ENCODE measurements at places on chromosomes 5 and 9.
A peak's percentile ranks its signal among the peaks of the same experiment; 100 is the strongest.

GRCh38 chr9:95157481-95158151, 159.9 kb downstream of the FANCC start:
- DNase-seq = peak; percentile 77

DNA sequence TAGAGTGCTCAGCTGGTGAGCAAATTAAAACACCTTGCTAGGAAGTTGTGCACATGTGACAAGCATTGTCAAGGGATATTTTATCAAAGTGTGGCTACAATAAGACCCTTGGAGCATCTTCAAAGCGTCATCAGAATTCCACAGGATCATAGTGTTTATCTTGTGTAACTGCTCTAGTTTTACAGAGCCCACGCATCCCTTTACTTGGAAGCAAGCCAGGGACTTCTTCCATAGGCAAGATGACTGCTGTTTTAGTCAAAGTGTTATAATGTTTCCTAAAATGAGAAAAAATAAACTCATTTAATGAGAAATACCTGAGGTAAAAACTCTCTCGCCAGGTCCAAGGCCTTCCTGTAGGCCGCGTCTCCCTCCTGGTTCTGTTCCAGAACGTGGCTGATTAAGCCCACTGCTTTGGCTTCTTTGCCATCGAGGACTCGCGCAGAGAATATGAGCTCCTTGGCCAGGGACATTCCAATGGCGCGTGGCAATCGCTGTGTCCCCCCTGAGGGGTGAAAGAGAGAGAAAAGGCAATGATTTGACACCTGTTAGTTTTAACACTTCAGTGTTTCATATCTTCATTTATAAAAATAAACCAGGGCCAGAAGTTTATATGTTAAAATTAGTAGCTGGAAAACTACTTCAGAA, 141.1 kb downstream of the AUH start:
- DNase-seq = no peak

DNA sequence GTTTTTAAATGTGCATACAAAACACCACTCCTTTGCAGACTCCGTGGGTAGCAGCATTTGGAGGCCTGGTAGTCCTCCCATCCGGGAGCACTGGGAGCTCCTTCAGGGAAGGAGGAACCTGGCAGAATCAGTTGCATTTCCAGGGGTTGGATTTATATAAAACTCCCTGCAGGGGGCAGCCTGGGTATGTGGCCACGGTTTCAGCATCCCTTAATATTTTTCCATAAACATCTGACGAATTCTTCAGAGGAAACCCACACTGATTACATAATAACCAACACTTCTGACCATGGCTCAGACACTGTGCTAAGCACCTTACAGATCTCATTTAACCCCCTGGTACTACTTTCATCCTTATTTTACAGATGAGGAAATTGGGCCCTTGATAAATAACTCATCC, 6.1 kb upstream of the AFAP1L1 start:
- peak; percentile 63 for DNase-seq

DNA sequence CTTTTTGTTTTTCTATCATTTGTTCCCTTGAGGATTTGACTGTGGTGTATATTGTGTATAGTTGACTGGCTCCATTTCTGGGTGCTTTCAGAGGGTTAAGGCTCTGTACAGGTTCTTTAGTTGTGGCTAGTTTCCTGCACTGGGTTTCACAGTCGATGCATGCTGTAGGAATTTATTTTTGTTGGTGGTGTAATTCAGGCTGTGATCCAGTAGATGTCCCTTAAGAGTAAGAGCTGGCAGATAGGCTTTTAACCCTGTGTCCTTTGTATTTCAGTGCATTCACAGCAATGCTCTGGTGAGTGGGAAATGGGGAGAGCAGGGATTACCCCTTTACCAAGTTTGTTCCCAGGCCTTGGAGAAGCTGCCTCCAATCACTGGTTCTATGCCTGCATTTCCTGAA, 112.9 kb downstream of the SPATA31D1 start:
- no peak for DNase-seq

DNA sequence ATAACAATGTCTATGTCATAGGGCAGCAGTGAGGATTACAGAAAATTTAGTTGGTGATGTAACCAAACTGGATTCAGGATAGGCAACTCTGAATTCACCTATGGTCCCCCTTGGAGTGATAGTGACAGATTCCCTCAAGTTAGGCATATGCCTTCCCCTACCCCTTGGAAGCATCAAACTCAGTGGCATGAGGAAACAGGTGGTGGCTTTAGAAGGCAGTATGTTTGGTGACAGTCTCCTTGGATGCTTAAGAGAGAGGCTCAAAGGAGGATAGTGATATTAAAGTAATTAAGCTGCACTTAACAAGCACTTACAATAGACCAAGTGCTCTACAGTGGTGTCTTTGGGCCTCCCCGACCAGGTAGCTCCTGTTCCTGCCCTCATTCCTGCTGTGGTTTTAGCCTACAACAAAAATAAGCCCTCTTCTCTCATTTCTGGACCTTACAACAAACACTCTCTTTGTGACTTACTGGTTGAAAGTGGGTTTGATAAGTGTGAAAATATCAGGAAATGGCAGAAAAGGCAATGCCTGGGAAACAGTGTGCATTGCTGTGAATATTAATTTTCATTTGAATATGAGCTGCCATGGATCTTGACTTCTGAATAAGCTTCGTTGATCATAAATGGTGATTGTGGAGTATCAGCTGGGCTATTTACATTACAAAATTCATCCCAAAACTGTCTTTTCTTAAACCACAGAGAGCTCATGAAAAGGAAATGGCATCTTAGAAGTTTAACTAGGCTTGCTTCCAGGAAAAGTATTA, 29.2 kb downstream of the NR4A3 start:
- DNase-seq = no peak

- DNase-seq = no peak
Observed at GRCh38 chr9:132505991-132506655, 76.3 kb upstream of the BARHL1 start.

DNA sequence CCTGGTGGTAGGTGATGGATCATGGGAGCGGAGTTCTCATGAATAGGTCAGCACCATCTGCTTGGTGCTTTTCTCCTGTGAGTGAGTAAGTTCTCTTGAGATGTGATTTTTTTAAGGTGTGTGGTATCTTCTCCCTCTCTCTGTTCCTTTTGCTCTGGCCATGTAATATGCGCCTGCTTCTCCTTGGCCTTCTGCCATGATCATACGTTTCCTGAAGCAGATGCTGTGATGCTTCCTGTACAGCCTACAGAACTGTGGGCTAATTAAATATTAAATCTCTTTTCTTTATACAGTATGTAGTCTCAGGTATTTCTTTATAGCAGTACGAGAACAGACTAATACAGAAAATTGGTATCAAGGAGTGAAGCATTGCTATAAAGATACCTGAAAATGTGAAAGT, 36.4 kb downstream of the UNC13B start:
- no peak for DNase-seq

DNA sequence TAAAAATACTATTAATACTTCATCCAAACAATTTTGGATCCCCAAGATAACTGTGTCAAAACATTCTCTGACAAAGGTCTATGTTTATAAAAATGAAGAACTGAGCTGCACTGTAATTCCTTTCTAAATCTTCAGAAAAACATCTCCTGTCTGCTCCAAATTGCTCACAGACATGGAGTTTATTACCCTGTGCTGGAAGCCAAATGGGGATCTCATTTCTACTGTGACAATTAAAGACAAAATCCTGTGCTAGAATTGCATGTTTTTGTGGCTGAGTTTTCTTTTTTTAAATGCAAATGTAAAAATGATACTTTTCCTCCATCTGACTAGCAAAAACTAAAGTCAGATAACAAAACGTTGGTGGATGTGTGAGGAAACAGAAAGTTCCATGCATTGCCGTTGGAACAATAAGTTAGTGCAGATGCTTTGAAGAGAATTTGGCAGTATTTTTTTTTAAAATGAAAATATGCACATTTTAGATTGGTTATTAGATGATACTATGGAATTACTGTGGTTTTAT, 93.5 kb downstream of the GNA14 start:
- no peak for DNase-seq

DNA sequence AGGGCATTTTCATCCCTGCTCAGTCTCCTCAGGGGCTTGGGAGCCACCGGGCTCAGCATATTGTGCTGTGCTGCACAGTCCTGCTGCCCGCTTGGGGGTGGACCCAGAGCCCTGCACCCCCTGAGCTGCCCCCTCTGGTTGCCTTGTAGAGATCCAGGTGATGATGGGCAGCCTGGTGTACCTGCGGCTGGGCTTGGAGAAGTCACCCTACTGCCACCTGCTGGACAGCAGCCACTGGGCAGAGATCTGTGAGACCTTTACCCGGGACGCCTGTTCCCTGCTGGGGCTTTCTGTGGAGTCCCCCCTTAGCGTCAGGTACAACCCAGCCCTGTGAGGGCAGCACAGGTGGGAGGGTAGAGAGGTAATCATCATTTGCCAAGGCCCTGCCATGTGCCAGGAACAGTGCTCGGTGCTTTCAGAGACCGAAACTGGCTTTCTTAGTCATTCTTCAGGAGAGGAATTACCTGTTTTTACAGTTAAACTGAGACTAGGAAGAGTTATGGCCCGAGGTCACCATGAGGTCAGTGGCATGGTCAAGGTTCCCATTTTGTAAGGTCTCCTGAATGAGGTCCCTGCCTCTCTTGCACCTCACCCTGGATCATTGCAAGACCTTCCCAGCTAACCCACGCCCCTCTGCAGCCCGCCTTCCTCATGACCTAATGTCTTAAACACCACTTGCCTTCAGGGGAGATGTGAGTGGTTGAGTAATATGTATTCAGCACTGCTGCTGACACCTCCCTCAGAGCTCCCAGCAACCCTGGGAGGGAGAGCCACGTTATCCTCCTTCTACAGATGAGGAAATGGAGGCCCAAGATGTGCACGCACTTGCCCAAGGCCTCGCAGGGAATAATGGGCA, 7.5 kb downstream of the NHP2 start:
- no peak for DNase-seq

GRCh38 chr5:149849966-149850910, 94.4 kb downstream of the PDE6A start:
- DNase-seq = peak; percentile 42

- no peak for DNase-seq
Observed at GRCh38 chr5:169299663-169300467, 1.1 kb downstream of the SLIT3 start.

- no peak for DNase-seq
Observed at GRCh38 chr5:119694284-119694683, 64.9 kb downstream of the FAM170A start.

DNA sequence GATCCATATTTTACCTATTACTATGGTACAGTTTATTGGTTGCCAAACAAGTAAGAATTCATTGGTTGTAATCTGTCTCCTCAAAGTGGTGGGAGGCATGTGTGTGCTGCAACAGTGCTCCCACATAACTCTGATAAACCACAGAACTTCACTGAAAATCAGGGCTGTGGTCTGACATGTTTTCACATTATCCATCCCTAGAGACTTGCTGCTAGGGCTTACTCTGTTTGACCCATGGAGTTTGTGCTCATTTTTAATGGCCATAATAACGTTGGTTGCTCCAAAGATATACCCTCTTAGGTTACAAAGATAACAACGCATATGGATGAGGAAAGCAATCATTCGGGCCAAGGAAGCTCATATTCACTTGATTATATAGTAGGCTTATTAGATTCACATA, 37.0 kb downstream of the HACD4 start:
- no peak for DNase-seq

DNA sequence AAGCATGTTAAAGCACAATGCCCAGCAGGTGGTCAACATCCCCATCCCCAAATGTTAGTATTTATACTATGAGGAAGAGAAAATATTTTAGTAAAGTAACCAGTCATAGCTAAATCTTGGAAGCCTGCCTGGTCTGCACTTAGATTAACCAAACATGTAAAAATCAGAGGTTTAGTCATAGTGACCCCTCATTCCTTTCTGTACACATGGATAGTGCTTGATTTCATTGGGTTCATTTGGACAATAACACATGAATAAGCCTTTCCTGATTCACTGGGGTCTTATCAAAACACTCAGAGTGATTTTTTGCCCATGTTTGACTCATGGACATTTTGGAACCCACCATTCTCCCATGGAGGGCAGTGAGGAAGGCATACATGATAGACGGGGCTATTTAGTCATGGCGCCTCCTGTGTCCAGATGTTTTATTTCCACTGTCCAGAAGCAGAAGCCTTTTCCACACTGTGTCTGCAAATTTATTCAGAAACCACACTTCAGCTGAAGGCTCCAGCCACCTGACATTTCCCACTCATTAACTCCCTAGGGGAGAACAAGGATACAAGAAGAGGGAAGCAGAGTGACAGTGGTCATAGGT, 32.5 kb downstream of the OR1J1 start:
- DNase-seq = no peak

DNA sequence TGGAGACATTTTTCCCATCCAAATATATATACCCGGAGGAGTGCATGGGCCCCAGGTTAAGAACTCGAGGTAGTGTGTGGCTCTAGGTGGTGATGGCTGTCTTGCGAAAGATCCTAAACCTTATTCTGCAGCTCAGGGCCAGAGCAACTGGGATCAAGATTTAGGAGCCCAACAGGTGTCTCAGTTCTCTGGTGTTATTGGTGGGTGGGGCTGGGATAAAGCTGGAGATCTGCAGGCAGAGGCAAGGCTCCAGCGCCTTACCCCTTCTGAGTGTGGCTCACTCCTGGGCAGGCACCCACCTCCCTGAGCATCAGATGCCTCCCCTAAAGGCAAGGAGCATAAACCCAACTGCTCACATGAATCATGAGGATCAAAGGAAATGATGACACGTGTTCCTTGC, 11.2 kb downstream of the UBE2QL1 start:
- DNase-seq = no peak

GRCh38 chr5:180026320-180026719, 45.2 kb downstream of the RNF130 start:
- DNase-seq = peak; percentile 10

DNA sequence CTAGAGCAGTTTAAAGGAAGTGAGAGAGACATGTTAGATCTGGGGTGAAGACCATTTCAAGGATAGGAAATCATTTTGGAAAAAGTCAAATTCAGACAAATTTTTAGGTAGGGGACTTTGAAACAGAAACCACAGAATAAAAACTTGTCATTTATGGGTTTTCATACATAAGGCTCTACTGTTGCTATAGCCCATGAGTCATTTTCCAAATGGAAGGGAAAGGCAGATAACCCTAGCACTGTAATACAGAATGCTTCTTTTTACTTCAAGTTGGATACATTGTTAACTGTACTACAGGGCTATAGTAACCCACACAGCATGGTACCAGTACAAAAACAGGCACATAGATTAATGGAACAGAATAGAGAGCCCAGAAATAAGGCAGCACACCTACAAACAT, 455.4 kb downstream of the EBF1 start:
- DNase-seq = no peak

- no peak for DNase-seq
Observed at GRCh38 chr9:14136047-14136635, 177.8 kb downstream of the NFIB start.

- DNase-seq = no peak
Observed at GRCh38 chr9:9783211-9783610, 829.6 kb downstream of the PTPRD start.

- DNase-seq = peak; percentile 79
Observed at GRCh38 chr5:145946112-145946861, 9.9 kb downstream of the SH3RF2 start.

GRCh38 chr5:96794757-96795156, 13.0 kb downstream of the ERAP1 start:
- no peak for DNase-seq

- no peak for DNase-seq
Observed at GRCh38 chr5:41065691-41066335, 5.3 kb downstream of the MROH2B start.
